Activated CD4-positive, alpha-beta memory T cell treated with anti-CD3 and anti-CD28 coated beads, Interleukin-2, amount 10 ng/mL, durations not matched to agents 7 days and 5 days (primary cell): ENCODE measurements at places on chromosomes 2 and 18. TPM values are rescaled to one million over a fixed set of nuclear protein-coding genes. Genes with fewer than 3 reads are reported as not detected.

The RAB12 gene
- 12.5 TPM for total RNA-seq

The CHST9 gene
- total RNA-seq: not detected

The FABP1 gene
- not detected for total RNA-seq

The KIAA1328 gene
- total RNA-seq: 8.6 TPM

The LIMS2 gene
- total RNA-seq: 15.5 TPM

The GPN1 gene
- 45.0 TPM for total RNA-seq

The GAREM2 gene
- total RNA-seq: 3.5 TPM

The MXD1 gene
- total RNA-seq: 47.5 TPM

The CAPN10 gene
- total RNA-seq: 52.3 TPM

The MAIP1 gene
- 17.9 TPM for total RNA-seq

GRCh38 chr2:194166818-194167217 is 1490.2 kb upstream of the SLC39A10 start:
- H3K4me3 ChIP-seq: no peak overlapping the region
- DNase-seq: no peak
- no peaks in the 10 kb centered on the region for H3K4me1 ChIP-seq
- H3K36me3 ChIP-seq: no peaks in the 10 kb centered on the region
- H3K27ac ChIP-seq: no peak overlapping the region

DNA sequence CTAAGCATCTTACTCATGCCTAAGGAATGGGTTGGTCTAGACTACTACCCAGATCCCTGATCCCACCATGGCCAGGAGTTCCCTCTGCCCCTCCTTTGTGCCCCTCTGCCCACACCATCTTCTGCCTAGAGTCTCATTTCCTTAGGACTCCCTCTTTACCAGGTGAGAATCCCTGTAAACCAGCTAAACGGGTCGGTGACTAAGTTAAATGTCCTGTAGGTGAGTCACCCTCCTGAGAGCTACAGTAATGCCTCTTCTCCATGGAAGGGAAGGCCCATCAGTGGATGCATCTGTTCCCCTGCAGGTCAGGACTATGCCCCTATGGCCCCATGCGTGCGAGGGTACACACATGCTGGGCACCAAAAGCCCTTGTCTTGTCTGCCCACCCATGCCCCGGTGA is 25.4 kb downstream of the PTGR3 start:
- no peak overlapping the region for H3K4me3 ChIP-seq
- no peak for DNase-seq
- H3K27ac ChIP-seq: no peak overlapping the region
- no peaks in the 10 kb centered on the region for H3K27me3 ChIP-seq
- H3K4me1 ChIP-seq: no peaks in the 10 kb centered on the region
- H3K36me3 ChIP-seq: no peaks in the 10 kb centered on the region

DNA sequence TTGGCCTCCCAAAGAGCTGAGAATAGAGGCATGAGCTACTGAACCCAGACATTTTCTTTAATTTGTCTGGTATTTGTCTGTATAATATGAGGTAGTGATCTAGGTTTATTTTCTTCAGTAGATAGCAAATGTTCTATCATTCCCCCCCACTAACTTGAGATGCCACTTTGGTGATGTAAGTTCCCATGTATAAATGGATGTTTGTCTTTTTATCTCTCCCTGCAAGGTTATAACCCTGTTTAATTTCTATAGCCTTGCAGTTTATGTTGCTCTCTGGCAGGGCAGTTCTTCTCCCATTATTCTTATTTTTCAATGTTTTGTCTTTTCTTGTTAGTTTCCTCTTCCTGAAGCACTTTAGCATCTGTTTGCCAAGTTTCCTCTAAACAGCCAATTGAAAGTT is 39.1 kb upstream of the MAP4K4 start:
- no peak overlapping the region for H3K4me3 ChIP-seq
- no peaks in the 10 kb centered on the region for H3K36me3 ChIP-seq
- no peak for DNase-seq
- H3K4me1 ChIP-seq: no peaks in the 10 kb centered on the region

GRCh38 chr2:73142937-73143336 is 30.2 kb upstream of the RAB11FIP5 start:
- H3K27me3 ChIP-seq: peaks cover 23% of the 10 kb centered on the region
- no peak overlapping the region for H3K4me3 ChIP-seq
- H3K27ac ChIP-seq: no peak overlapping the region
- no peaks in the 10 kb centered on the region for H3K36me3 ChIP-seq

DNA sequence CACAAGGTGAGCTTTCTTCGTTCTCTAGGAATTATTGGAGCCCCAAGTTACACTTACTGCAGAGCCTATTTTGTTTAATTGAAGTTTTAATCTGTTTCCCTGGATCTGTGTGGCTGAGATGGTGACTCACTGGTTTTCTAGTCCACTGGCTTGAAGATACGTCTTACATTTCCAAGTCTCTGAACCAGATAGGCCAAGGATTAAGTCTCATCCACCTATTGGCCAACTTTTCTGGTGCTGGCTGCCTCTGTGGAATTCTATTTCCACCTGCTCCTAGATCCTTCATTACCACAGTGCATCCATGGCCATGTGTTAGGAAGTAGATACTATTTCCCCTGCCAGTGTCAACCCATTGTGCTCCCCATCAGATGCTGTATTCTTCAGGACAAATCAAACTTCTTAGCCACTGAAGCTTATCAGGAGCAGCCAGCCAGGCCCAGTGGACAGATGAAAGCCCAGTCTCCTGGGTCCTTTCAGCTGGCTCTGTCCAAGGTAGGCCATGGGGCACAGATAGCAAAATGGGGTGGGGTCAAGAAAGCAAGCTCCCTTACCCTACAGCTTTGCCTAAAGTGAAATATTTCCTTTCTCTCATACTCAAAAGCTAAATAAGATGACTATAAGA is 198.8 kb upstream of the TCF4 start:
- no peak overlapping the region for H3K27ac ChIP-seq
- H3K4me1 ChIP-seq: no peaks in the 10 kb centered on the region
- no peaks in the 10 kb centered on the region for H3K36me3 ChIP-seq
- H3K4me3 ChIP-seq: no peak overlapping the region
- H3K27me3 ChIP-seq: peaks cover 3% of the 10 kb centered on the region

DNA sequence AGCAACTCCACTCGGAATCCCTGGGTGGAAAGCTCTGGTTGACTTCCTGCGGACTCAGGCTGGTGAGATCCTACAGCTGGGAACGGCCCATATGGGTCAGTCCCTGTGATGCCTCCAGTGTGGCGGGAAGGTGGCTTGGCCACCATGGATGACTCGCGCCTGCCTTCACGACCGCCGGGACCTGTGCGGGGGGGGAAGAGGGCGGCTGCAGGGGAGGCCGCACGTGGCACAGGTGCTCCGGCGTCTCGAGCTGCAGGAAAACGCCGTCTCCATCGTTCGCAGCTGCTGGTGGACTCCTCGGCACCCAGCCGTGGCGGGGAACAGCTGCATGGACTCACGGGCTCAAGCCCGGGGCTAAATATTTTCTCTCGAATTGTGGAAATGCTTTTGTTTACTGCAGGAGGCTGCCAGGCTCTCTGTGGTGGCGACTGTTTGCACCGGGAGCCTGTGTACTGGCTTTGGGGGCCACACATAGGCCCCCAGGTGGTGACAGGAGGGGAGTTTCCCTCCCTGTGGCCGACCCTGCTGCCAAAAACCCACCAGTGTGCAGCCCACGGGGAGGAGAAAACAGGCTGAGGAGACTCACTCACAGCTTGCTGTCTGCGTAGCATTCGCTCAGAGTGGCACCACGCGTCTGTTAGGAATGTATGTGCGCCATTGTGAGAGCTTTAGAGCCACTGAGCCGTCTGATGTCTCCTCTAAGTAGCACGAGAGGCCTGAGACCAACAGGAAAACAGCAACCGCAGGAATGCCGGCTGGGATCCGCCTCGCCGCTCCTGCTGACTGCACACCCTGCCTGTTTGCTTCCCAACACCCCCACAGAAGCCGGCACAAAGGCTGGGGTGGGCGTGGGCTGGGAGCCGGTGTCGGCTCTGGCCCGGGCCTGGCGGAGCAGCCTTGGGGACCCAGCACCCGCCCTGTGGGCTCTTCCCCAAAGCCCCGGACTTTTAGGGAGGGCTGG is 89.2 kb downstream of the NFATC1 start:
- no peaks in the 10 kb centered on the region for H3K27me3 ChIP-seq
- no peaks in the 10 kb centered on the region for H3K4me1 ChIP-seq

DNA sequence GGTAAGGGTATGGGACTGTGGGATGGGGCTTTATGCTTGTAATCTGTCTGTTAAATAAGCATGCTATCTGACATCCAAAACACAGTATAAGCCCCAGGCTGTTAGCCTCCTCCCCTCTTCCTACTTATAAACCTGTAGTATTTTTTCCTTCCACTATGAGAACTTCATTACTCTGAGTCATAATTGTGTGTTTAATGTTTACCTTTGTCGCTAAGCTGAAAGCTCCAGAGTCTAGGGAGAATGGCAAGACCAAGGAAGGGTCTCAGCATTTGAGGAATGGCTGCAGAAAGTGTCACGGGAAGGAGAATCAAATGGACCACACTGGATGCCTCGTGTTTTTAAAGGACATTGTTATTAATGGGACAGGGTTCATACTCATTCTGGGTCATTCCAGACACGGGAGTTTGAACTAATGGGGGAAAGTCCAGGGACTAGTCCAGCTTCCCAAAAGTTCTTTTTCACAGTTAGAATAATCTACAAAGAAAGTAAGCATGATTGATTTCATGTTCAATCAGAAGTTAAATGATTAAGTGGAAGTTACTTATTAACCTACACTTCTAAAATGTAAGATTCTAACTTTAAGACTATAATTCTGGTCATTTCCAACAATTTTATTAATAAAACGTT is 292.2 kb downstream of the AFF3 start:
- peaks cover 7% of the 10 kb centered on the region for H3K27me3 ChIP-seq
- DNase-seq: no peak
- no peak overlapping the region for H3K4me3 ChIP-seq

GRCh38 chr2:221485503-221485870 is 86.6 kb downstream of the EPHA4 start:
- no peaks in the 10 kb centered on the region for H3K4me1 ChIP-seq
- DNase-seq: no peak
- no peaks in the 10 kb centered on the region for H3K36me3 ChIP-seq
- H3K27me3 ChIP-seq: no peaks in the 10 kb centered on the region
- H3K4me3 ChIP-seq: no peak overlapping the region

DNA sequence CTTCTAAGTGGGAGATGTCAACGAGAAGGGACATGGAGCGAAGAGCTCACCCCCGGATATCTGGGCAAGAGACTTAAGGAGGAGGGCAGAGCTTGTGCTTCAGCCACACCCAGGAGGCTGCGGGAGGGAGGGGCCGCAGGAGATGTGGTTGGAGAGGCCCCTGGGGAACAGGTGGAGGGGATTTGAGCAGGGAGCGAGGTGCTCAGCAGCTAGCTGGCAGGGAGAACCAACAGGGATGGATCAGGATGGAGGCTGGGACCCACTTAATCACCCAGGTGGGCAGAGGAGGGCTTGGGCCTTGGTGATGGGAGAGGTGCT is 78.3 kb downstream of the MBP start:
- no peaks in the 10 kb centered on the region for H3K27me3 ChIP-seq
- H3K36me3 ChIP-seq: peaks cover 37% of the 10 kb centered on the region
- peak overlapping the region; percentile 79 for H3K4me3 ChIP-seq

DNA sequence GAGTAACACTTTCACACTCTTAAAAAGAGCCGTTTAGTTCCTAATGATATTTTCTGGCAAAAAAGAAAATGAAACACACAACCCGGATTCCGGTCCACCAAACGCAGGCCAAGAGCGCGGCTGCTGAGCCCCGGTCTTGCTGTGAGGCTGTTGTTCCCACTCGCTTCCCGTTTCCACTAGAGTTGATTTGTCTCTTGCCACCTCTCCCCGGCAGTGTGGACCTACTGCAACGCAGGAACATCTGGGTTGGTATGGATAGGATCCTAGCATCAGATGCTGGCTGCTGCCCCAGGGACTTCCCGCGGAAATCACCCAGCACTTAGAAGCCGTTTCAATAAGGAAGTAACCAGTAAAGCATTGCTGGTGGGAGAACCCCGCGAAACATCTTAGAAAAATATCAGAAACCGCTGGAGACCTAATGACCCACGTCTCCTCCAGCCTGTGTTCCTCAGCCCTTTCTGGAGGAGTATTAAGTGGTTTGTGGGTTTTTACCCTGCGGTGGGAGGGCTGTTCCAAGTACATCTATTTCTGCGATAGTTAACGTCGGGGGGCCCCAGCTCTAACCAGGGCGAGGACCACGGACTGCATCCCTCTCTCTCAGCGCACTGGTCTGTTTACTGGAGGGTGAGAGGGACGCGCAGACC is 939 bp downstream of the DOCK10 start:
- peaks cover 36% of the 10 kb centered on the region for H3K36me3 ChIP-seq
- peak overlapping the region; percentile 99 for H3K4me3 ChIP-seq
- peaks cover 57% of the 10 kb centered on the region for H3K4me1 ChIP-seq
- DNase-seq: peak; percentile 65
- peaks cover 30% of the 10 kb centered on the region for H3K27me3 ChIP-seq
- peak overlapping the region; percentile 98 for H3K27ac ChIP-seq

DNA sequence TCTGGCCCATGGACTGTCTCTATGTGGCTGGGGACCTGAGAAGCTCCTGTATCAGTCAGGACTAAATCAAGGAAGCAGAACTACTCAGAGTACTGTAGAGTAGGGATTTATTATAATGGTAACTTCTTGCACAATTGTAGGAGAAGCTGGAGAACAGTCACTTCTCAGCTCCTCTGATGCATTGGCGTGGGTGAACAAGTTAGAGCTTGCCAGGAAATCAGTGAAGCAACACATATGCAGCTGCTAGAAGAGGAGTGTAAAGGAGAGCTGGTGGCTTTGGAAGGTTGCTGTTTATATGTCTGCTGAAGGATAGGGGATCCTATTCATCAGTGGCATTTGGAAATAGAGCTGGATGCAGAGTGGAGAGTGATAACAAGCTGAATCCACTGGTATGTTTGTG is 215.5 kb upstream of the CWC22 start:
- no peak for DNase-seq
- no peaks in the 10 kb centered on the region for H3K36me3 ChIP-seq
- peaks cover 2% of the 10 kb centered on the region for H3K27me3 ChIP-seq
- no peak overlapping the region for H3K4me3 ChIP-seq

- H3K4me3 ChIP-seq: peak overlapping the region; percentile 66
- no peaks in the 10 kb centered on the region for H3K27me3 ChIP-seq
- H3K4me1 ChIP-seq: peaks cover 60% of the 10 kb centered on the region
- H3K36me3 ChIP-seq: peaks cover 8% of the 10 kb centered on the region
- peak overlapping the region; percentile 98 for H3K27ac ChIP-seq
Observed at GRCh38 chr18:76720683-76721082, 101.7 kb upstream of the ZNF236 start.

DNA sequence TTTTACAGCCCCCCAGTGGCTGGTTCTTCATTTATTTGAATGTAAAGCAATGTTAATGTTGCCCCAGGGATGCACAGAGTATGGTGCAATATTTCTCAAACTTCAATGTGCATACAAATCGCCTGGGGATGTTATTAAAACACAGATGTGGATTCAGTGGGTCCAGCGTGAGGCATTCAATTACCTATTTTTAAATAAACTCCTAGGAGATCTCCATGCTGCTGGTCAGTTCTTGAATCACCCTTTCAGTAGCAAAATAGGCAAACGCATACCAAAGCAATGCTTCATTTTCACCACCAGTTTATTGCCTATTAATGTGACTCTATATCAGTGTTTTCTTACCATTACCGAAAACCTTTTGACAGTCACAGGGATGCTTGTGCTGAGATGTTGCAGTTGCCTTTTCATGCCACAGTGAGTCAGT is 530.7 kb downstream of the CBLN2 start:
- DNase-seq: no peak
- H3K36me3 ChIP-seq: no peaks in the 10 kb centered on the region
- H3K27ac ChIP-seq: no peak overlapping the region
- H3K4me1 ChIP-seq: no peaks in the 10 kb centered on the region
- no peak overlapping the region for H3K4me3 ChIP-seq
- no peaks in the 10 kb centered on the region for H3K27me3 ChIP-seq

GRCh38 chr2:200863782-200864175 is 679 bp downstream of the CLK1 start:
- DNase-seq: peak; percentile 46
- H3K4me1 ChIP-seq: peaks cover 52% of the 10 kb centered on the region
- H3K27ac ChIP-seq: peak overlapping the region; percentile 100
- no peaks in the 10 kb centered on the region for H3K27me3 ChIP-seq
